ENCODE measurements at places on chromosomes 12 and 14.

DNA sequence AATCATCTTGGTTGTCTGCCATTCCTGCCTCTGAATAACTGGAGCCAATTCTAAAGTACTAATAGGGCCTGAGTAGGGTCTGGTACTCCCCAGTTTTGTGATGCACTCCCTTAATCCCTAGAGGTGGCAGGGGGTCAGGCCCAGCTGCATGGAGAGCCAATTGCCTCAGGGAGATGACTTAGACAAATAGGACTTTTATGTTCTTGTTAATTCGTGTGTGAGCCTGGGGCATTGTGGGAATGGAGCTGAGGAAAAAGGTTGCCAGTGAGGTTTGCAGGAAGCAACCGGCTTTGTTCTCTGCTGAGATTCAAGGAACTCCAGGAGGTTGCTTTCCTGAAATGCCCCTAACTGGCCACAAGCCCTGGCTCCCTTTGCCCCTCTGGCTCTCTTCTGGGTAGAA, 6.8 kb upstream of the DCD start:
- DNase-seq, result no peak

DNA sequence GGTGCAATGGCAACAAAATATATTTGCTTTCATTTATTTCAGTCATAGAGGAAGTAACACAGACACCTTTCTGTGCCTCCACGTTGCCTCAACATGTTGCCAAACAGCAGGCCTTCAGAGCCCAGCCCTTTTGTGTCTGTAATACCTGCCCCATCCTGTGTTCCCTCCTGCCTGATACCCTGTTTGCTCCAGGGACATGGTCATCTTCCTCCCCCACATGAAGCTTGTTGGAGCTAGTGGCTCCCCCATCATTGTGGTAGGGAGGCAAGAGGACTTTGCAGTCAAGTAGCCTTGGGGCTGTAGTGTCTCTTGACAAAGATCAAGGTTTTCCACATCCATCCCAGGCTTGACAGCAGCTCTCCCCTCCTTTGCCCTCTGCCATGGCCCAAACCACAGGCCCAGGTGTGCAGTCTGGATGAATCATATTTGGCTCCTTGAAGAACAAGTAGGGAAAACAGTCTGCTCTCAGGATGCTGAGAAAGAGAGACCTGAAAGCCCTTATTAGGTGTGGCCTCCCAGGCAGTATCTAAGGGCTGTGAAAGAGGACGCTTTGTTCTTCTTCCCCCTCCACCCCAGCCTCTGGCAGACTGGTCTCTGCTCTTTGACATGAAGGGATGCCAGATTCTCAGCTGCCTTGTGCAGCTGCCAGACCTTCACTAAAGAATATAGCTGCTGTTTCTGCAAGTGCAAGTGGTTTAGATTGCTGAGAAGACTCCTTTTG, 329.0 kb downstream of the C12orf75 start:
- DNase-seq, result no peak

GRCh38 chr12:3035815-3036702, 41.1 kb upstream of the TSPAN9 start:
- DNase-seq, result no peak

GRCh38 chr12:52870361-52871290, 21.8 kb upstream of the KRT78 start:
- DNase-seq, result peak; percentile 82

DNA sequence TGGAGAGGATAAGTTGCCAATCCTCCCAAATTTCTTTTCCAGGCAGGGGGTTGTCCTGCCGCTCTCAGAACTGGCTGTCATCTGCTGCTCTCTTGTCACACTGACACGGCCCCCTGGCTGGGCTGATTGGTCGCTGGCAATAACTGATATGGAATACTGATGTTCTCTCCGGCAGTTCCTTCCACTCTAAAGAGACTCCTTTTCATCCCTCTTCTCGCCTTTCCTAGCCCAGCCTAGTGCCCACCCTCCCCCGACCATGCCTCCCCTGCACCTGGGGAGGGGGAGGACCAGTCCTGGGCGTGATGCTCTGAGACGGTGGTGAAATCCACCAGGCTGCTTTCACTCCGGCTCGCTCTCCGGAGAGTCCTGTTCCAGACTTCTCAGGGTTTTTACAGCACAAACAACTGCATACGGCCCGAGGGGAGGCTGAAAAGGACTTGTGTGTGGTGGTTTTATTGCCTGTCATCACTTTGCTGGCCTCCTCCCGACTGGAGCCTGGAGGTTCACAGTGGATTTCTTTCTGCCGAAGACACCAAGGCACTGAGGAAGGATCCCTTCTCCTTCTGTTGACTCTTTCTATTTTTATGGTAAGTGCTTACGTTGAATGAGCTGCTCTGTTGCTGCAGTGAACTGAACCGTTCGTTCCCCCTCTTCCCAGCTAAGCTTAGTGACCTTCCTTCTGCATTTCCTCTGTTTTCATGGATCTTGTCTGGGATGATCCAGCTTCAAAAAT, at the start of gene ANO4:
TSS of gene ANO4 (plus strand) at position 336 of the 733 bp plus-strand sequence. CDS start 107,010 bp downstream, outside the sequence.
- DNase-seq, result no peak

DNA sequence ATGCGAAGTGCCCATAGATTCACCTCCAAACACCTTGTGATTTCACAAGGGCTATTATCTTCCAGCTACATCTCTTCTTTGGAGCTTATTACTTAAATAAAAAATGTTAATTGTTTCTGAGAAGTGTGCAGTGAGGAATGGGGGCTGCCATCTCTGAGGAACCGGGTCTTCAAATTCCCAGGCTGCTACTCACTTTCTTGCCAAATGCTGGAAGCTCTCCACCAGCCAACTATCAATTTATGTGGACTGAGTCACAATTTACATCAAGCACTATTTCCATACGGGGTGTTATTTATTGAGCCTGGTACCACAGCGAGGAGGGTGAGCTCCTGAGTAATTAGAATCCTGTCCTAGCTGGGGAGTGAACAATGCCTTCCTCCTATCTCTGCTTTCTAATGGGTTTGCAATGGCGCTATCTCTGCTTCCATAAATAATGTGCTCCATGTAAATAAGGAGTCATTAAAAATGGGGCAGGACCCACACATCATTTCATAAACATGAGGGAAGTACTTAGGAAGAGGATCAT, 898.3 kb downstream of the VRK1 start:
- no peak for DNase-seq

GRCh38 chr12:43676183-43676813, 82.3 kb downstream of the PUS7L start:
- no peak for DNase-seq

DNA sequence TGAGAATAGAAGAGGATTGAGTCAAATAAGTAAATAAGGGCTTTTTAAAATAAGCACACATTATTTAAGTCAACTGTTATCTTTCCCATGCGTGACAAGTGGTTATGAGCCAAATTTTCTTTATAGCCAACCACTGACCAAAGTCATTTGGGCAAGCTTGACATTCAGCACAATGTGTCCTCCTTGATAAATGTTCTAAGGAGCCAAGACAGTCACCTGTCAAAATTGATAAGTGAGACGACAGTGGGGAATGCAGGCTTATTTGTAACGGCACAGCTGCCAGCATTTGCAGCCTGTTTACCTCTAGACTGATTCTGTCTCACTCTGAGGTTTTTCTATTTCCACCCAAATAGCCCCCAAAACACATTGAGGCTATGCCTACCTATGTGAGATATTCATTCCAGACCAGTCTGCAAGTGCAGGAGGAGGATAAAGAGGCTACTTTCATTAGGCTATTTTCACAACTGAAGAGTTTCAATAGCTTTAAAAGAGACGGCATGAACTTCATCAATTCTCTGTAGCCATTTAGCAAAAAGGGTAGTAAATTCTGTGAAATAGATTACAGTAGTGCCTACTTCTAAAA, 339.5 kb downstream of the PDZRN4 start:
- DNase-seq, result no peak

DNA sequence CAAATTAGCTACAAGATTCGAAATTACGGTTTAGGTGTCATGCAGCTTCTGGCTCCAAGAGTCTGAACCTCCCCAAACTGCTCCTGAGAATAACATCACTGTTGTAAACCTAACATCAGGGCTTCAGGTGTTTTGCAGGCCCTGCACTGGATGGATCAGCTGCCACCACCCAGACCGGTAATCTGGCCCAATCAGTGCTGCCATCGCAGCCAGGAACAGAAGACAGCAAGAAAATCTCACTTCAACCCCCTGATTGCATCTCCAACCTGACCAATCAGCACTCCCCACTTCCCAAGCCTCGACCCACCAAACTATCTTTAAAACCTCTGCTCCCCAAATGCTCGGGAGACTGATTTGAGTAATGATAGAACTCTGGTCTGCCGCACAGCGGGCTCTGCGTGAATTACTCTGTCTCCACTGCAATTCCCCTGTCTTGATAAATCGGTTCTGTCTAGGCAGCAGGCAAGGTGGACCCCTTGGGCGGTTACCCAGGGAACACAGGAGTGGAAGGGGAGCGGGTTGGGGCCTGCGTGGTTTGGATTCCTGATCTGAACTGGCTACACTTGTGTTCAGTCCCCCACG, 268.5 kb upstream of the SFSWAP start:
- DNase-seq, result no peak

- no peak for DNase-seq
Measured at GRCh38 chr12:58540480-58541299, 379.6 kb downstream of the LRIG3 start.

Data from CD4-positive, alpha-beta T cell treated with Interleukin-6 for 4 hours (primary cell).